Activated CD8-positive, alpha-beta memory T cell treated with anti-CD3 and anti-CD28 coated beads for 1 hour (primary cell): ENCODE measurements at places on chromosomes 3 and 15.

DNA sequence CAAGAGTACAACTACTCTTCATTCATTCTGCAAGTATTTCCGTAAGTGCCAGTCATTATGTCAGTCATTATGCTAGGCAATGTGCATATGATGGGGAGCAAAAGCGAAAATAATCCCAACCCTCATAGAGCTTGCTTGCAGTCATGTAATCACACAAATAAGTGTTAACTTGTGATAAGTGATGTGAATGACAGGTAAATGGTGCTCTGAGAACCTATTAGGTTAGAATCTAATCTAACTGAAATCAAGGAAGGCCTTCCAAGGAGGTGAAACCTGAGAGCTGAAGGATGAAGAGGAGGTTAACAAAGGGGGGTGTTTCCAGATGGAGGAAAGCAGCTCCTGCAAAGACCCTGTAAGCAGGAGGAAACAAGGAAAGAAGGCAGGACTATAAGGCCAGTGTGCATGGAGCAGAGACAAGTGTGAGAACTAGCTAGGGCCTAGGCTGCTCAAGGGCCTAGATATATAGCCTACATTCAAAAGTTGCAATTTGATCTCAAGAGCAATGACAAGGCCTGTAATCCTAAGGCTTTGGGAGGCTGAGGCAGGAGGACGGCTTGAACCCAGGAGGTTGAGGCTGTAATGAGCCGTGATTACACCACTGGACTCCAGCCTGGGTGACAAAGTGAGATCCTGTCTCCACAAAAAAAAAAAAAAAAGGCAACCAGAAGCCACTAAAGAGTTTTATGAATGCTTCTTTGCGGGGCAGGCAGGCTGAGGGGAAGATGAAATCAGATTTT, 5.3 kb downstream of the PTPN9 start:
- no peak for DNase-seq

- DNase-seq: no peak
Measured at GRCh38 chr3:97138914-97139541, 324.6 kb downstream of the EPHA6 start.

- no peak for DNase-seq
Measured at GRCh38 chr3:127164615-127165014, 28.3 kb upstream of the PRR23E start.

DNA sequence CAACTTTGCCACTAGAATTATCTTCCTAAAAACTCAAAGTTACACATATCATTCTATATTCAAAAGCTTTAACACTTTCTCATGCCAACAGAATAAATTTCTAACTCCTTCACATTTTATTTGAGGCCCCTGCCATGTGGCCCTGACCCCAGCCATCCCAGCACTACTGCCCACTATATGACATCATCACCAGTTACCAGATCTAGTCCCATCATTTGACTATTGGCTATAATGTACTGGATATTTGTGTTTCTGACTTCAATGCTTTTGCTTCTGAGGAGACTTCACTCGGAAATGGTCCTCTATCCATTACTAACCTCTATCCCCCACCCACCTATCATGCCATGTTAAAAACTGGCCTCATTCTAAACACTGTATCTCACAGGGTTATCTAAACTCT, 23.6 kb downstream of the UBE3A start:
- no peak for DNase-seq
